A375 (cell line): ENCODE measurements at places on chromosomes 7 and 10. TPM values are rescaled to one million over a fixed set of nuclear protein-coding genes. Genes with fewer than 3 reads are reported as not detected.

UTF1 gene
- not detected in 2 replicates for total RNA-seq

EFCAB10 gene
- total RNA-seq = not detected in 2 replicates

LDB1 gene
- 41.8 and 44.1 TPM in 2 replicates for total RNA-seq

MPP7 gene
- 2.2 and 3.4 TPM in 2 replicates for total RNA-seq

GPR26 gene
- not detected in 2 replicates for total RNA-seq

ACTR1A gene
- 70.9 and 76.0 TPM in 2 replicates for total RNA-seq

EBF3 gene
- 16.1 and 18.5 TPM in 2 replicates for total RNA-seq

C10orf105 gene
- not detected in 2 replicates for total RNA-seq

ACTR3C gene
- not detected in 2 replicates for total RNA-seq

TMEM184A gene
- 1.6 and 1.7 TPM in 2 replicates for total RNA-seq

ACTL6B gene
- not detected in 2 replicates for total RNA-seq

OR2A5 gene
- total RNA-seq = not detected in 2 replicates

ORC5 gene
- 42.1 and 57.6 TPM in 2 replicates for total RNA-seq

HOXA13 gene
- total RNA-seq = 0.11 and 0.26 TPM in 2 replicates

LIPM gene
- not detected in 2 replicates for total RNA-seq

AQP1 gene
- 1.2 TPM in 2 replicates for total RNA-seq

UBE2H gene
- total RNA-seq = 60.0 and 75.8 TPM in 2 replicates

TMEM229A gene
- not detected in 2 replicates for total RNA-seq

STEAP1B gene
- total RNA-seq = 35.9 and 48.7 TPM in 2 replicates

STN1 gene
- total RNA-seq = 41.6 and 52.5 TPM in 2 replicates

TMEM270 gene
- 0.93 TPM in 1 of 2 replicates, not detected in the other for total RNA-seq

TRIM74 gene
- total RNA-seq = 0.15 TPM in 1 of 2 replicates, not detected in the other

KAZALD1 gene
- total RNA-seq = 11.8 and 15.1 TPM in 2 replicates

UNCX gene
- total RNA-seq = not detected in 2 replicates

PCLO gene
- total RNA-seq = 5.9 and 6.8 TPM in 2 replicates

SLIT1 gene
- total RNA-seq = 0.03 TPM in 1 of 2 replicates, not detected in the other

GNA12 gene
- 6.1 and 6.8 TPM in 2 replicates for total RNA-seq

MRLN gene
- total RNA-seq = not detected in 2 replicates

FAM25C gene
- total RNA-seq = 2.2 TPM in 1 of 2 replicates, not detected in the other

AVPI1 gene
- 98.2 and 109 TPM in 2 replicates for total RNA-seq

SGCE gene
- 26.8 and 27.2 TPM in 2 replicates for total RNA-seq

HMX2 gene
- total RNA-seq = not detected in 2 replicates

CLRN3 gene
- total RNA-seq = not detected in 2 replicates

RBP4 gene
- 0.82 and 1.0 TPM in 2 replicates for total RNA-seq

PNLIPRP2 gene
- not detected in 2 replicates for total RNA-seq
